Bronchial smooth muscle cell (primary cell): ENCODE measurements at places on chromosomes 7 and 10. TPM values are rescaled to one million over a fixed set of nuclear protein-coding genes. Genes with fewer than 3 reads are reported as not detected.

Gene DNAJC30
- 1.6 and 1.9 TPM in 2 replicates for total RNA-seq

Gene ASB10
- not detected in 2 replicates for total RNA-seq

Gene ABCC2
- 0.47 and 0.60 TPM in 2 replicates for total RNA-seq

Gene CYP3A4
- total RNA-seq, result not detected in 2 replicates

Gene TMEM273
- total RNA-seq, result not detected in 2 replicates

Gene INTS15
- 5.2 and 5.5 TPM in 2 replicates for total RNA-seq

Gene PNLIPRP1
- not detected in 2 replicates for total RNA-seq

Gene ST7
- total RNA-seq, result 12.3 and 13.3 TPM in 2 replicates

Gene RGR
- not detected in 2 replicates for total RNA-seq

Gene GJD4
- total RNA-seq, result not detected in 2 replicates

Gene OR13A1
- total RNA-seq, result under 0.01 TPM in 1 of 2 replicates, not detected in the other

Gene SLC26A5
- total RNA-seq, result under 0.01 TPM in 1 of 2 replicates, not detected in the other

Gene RAB11FIP2
- total RNA-seq, result 6.9 and 10.6 TPM in 2 replicates

Gene PTF1A
- not detected in 2 replicates for total RNA-seq

Gene AKR1C4
- not detected in 2 replicates for total RNA-seq

Gene PLPP4
- total RNA-seq, result under 0.01 and 0.60 TPM in 2 replicates

Gene MRLN
- total RNA-seq, result not detected in 2 replicates

Gene TMEM130
- 0.69 and 1.3 TPM in 2 replicates for total RNA-seq

Gene MBL2
- not detected in 2 replicates for total RNA-seq

Gene HIF1AN
- total RNA-seq, result 10.8 and 12.3 TPM in 2 replicates

Gene CPVL
- 0.16 and 0.69 TPM in 2 replicates for total RNA-seq

Gene AKR1C8
- not detected in 2 replicates for total RNA-seq

Gene SPDYE8
- not detected in 2 replicates for total RNA-seq

Gene NKX1-2
- total RNA-seq, result not detected in 2 replicates

Gene RARRES2
- total RNA-seq, result 2.4 and 11.5 TPM in 2 replicates

Gene SLC29A3
- 0.63 and 1.4 TPM in 2 replicates for total RNA-seq

Gene CHAT
- total RNA-seq, result not detected in 2 replicates

Gene TMEM213
- total RNA-seq, result not detected in 2 replicates

Gene ANKRD26
- total RNA-seq, result 5.2 and 8.7 TPM in 2 replicates

Gene EGFR
- 31.7 and 35.5 TPM in 2 replicates for total RNA-seq

Gene CEP55
- total RNA-seq, result 0.94 and 4.6 TPM in 2 replicates

Gene C10orf143
- 1.0 and 1.1 TPM in 2 replicates for total RNA-seq

Gene AGMO
- total RNA-seq, result under 0.01 TPM in 2 replicates

Gene MUC3A
- total RNA-seq, result under 0.01 TPM in 1 of 2 replicates, not detected in the other

Gene DOCK1
- 97.9 and 121 TPM in 2 replicates for total RNA-seq

Gene PON1
- not detected in 2 replicates for total RNA-seq

Gene CPA5
- under 0.01 TPM in 1 of 2 replicates, not detected in the other for total RNA-seq

Gene TRIM50
- not detected in 2 replicates for total RNA-seq

Gene MEIG1
- 0.52 TPM in 1 of 2 replicates, not detected in the other for total RNA-seq

Gene RNF133
- 0.16 and 0.34 TPM in 2 replicates for total RNA-seq

Gene BTBD16
- total RNA-seq, result 0.16 TPM in 1 of 2 replicates, not detected in the other

Gene LRRD1
- total RNA-seq, result under 0.01 TPM in 1 of 2 replicates, not detected in the other

Gene CYP2E1
- 0.47 and 0.52 TPM in 2 replicates for total RNA-seq

Gene NXPH1
- not detected in 2 replicates for total RNA-seq

Gene ANXA8
- total RNA-seq, result 0.32 and 0.52 TPM in 2 replicates

Gene BICC1
- total RNA-seq, result 74.9 and 78.8 TPM in 2 replicates

Gene CRTAC1
- total RNA-seq, result under 0.01 TPM in 1 of 2 replicates, not detected in the other

Gene SFTPA1
- total RNA-seq, result not detected in 2 replicates

Gene ALDH18A1
- total RNA-seq, result 77.4 and 86.7 TPM in 2 replicates

Gene ATG9B
- total RNA-seq, result under 0.01 TPM in 2 replicates

Gene ITPRID1
- total RNA-seq, result not detected in 2 replicates
